ENCODE measurements at places on chromosomes 11 and 22. TPM values are rescaled to one million over a fixed set of nuclear protein-coding genes. Genes with fewer than 3 reads are reported as not detected.

The TSGA10IP gene
- not detected for total RNA-seq

The C11orf42 gene
- not detected for total RNA-seq

DNA sequence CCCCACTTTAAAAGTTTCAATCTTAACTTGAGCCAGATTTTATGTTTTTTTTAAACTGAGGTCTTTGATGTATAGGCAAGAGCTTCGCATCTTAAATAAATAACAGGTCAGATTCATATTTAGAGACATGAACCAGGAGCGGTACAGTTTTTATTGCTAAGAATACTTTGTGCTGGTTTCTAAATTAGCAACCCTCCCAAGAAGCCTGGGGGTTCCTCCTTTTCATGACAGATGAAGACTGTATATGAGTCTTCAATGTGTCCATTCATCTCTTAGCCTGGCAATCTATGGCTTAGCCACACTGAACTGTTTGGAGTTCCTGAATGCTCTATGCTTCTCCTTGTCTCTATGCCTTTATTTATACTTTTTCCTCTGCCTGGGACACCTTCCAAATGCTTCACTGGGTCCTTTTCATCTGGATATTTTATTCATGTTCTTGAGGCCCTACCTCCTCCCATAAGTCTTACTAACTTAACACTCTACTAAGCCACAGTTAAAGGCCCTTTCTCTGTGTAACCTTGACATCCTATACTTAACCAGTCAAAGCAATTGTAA lies 338.6 kb downstream of the INSC start:
- no peak for ATAC-seq

GRCh38 chr11:118175993-118176777 lies at the start of gene SCN2B:
SCN2B (minus strand) TSS chr11:118176639; CDS start chr11:118176431, 208 bp downstream.
- ATAC-seq, result no peak

DNA sequence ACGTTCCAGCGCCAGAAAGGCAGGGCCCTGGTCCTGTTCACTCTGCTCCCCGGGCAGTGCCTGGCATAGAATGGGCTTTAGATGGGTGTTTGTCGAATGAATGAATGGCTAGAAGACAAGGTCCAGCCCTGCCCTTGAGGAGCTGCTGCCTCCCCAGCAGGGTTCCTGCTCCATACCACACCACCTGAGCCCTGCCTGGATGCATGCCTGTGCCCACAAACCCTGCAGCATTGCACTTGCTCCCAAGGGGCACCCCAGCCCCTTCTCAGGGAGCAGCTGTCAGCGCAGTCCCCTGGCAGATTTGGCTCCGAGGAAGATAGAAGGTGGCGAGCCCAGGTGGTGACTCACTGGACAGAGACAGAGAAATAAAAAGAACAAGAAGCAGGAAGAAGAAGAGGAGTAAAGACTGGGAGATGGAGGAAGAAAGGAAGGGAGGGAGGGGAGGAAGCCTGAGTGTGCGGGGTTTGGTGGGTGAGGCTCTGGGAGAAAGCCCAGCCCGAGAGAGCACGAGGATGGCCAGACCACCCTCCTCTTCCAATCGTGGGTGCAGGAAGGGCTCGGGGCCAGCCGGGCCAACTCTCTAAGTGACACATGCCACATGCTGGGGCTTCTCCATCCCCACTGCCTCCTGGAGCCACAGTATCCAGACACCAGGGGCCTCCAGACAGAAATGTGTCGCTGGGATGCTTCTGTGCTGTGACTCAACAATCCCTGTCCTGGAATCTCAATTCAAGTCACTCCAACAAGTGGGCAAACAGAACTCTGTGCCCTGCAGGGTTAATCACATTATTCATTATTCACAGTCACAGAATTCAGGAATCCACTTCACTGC lies 1474.3 kb downstream of the BRD1 start:
- ATAC-seq, result no peak

Data from esophagus mucosa (tissue), 1 donor.